ENCODE measurements at places on chromosomes 11 and 22. TPM values are rescaled to one million over a fixed set of nuclear protein-coding genes. Genes with fewer than 3 reads are reported as not detected.

- no peak for DNase-seq
- no peak overlapping the region for H3K27ac ChIP-seq
- no peak overlapping the region for H3K4me3 ChIP-seq
- H3K4me1 ChIP-seq = peaks cover 39% of the 10 kb centered on the region
Measured at GRCh38 chr11:73091521-73092305, 50.4 kb downstream of the FCHSD2 start.

DNA sequence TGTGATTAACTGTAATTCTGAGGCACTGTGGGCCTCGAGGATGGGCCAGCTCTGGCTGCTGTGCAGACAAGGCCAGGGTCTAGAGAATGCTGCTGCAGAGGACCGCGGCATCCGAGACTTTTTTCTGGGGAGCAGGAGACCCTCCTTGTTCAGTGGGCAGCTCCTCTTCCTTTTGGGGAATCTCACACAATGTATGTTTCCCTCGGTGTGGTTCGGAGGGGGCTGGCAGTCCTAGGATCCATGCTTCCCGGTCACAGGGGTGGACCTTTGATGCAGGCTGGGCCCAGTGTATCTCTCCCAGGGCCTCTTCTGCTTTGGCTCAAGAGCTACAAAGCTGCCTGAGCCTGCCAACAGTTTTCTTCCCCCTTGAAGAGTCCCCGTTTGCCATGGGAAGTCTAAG, 31.5 kb downstream of the MYEOV start:
- no peaks in the 10 kb centered on the region for H3K36me3 ChIP-seq
- H3K27ac ChIP-seq = no peak overlapping the region
- no peak for DNase-seq
- H3K4me3 ChIP-seq = no peak overlapping the region
- H3K27me3 ChIP-seq = no peaks in the 10 kb centered on the region
- H3K4me1 ChIP-seq = no peaks in the 10 kb centered on the region

MAP6 gene
- 4.5 TPM for total RNA-seq

LRRN4CL gene
- 2.2 TPM for total RNA-seq

DNA sequence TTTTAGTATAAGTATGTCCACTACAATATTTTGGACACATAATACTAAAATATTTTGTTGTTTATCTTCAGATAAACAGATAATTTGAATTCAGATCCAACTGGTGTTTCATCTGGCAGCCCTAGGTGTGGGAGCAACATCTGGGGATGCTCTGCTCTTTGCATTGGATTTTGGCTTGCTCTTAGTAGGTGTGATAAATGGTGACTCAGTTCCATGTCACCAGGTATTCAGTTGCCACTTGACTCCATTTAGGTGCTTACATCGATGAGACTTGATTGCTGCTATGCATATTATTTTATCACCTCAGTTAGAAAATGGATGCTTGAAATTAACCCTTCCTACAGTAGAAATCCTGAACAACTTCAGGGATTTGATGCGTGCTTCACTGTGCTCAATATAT, 13.3 kb upstream of the AMOTL1 start:
- H3K27me3 ChIP-seq = no peaks in the 10 kb centered on the region
- H3K36me3 ChIP-seq = no peaks in the 10 kb centered on the region
- no peak for DNase-seq
- H3K4me3 ChIP-seq = no peak overlapping the region

DNA sequence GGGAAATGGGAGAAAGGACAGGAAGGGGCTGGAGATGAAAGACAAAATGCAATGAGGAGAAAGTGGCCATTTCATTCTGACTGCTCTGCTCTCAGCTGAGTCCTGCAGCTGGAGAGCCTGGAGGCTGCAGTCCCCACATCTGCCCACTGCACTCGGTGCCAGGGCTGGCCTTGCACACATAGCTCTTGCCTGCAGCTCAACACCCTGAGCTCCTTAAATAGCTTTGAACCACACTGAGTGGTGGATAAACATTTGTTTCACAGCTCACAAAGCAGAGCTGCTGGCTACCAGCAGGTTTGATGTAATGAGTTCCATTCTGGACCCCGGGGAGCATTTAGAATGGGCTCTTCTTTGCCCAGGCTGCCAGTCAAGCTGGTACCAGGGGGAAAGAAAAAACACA, 426.1 kb upstream of the CADM1 start:
- H3K4me3 ChIP-seq = no peak overlapping the region
- peaks cover 18% of the 10 kb centered on the region for H3K4me1 ChIP-seq
- DNase-seq = no peak
- no peak overlapping the region for H3K27ac ChIP-seq
- no peaks in the 10 kb centered on the region for H3K36me3 ChIP-seq

RTN4RL2 gene
- total RNA-seq = 0.38 TPM

IGSF9B gene
- total RNA-seq = 72.3 TPM

DNA sequence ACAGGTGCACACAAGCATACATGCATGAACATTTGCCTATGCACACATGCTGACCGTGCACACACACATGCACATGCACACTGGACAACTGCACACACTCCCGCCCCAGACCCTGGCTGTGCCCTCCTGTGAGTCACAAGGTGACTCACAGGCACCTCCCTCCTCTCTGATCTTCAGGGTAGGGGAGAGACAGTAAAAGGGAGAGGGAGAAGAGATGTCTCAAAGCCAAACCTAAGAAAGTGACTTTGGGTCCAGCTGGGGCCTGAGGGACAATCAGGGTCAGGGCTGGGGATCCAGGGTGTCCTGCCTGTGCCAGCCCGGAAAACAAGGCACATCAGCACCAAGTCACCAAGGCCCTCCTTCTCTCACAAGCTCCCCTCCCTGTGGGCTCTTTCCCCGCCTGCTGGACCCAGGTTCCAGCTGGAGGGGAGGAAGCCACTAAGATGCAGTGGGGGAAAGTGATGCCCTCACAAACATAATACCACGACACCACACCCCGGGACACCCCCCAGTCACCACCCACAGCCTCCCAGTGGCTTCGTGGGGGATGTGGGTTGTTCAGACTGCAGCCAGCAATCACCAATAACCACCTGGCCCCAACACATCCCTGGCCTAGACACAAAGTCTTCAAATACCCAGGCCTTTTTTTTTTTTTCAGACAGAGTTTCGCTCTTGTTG, 39.3 kb downstream of the PDGFB start:
- no peak overlapping the region for H3K27ac ChIP-seq
- peaks cover 16% of the 10 kb centered on the region for H3K4me1 ChIP-seq
- H3K36me3 ChIP-seq = no peaks in the 10 kb centered on the region
- H3K4me3 ChIP-seq = no peak overlapping the region
- DNase-seq = no peak

OR10S1 gene
- total RNA-seq = not detected

GRCh38 chr11:43790444-43790794, 90.2 kb upstream of the ALKBH3 start:
- H3K27ac ChIP-seq = no peak overlapping the region
- H3K36me3 ChIP-seq = peaks cover 11% of the 10 kb centered on the region
- H3K4me1 ChIP-seq = peaks cover 21% of the 10 kb centered on the region

- no peaks in the 10 kb centered on the region for H3K36me3 ChIP-seq
- DNase-seq = no peak
- no peaks in the 10 kb centered on the region for H3K4me1 ChIP-seq
- no peak overlapping the region for H3K27ac ChIP-seq
- no peaks in the 10 kb centered on the region for H3K27me3 ChIP-seq
Measured at GRCh38 chr11:120431633-120432032, 79.9 kb upstream of the GRIK4 start.

DNA sequence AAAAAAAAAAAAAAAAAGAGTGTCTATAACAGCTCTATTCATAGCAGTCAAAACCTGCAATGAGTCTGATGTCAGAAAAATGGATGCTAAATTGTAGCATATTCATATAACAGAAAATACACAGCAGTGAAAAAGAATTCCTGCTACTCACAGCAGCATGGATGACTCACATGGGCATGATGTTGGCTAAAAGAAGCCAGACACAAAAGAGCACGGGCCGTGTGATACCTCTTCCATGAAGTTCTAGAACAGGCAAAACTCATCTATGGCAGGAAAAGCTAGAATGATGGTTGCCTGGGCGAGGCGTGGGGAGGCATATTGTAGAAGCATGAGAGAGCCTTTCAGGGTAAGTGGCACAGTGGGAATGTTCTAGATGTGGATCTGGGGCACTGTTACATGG, 18.9 kb downstream of the PLAAT3 start:
- H3K4me3 ChIP-seq = no peak overlapping the region
- DNase-seq = no peak
- no peak overlapping the region for H3K27ac ChIP-seq
- peaks cover 42% of the 10 kb centered on the region for H3K36me3 ChIP-seq

GRCh38 chr11:27443227-27443626, 29.4 kb downstream of the LGR4 start:
- H3K27ac ChIP-seq = no peak overlapping the region
- H3K27me3 ChIP-seq = no peaks in the 10 kb centered on the region
- H3K4me1 ChIP-seq = no peaks in the 10 kb centered on the region
- no peaks in the 10 kb centered on the region for H3K36me3 ChIP-seq
- no peak overlapping the region for H3K4me3 ChIP-seq

DNA sequence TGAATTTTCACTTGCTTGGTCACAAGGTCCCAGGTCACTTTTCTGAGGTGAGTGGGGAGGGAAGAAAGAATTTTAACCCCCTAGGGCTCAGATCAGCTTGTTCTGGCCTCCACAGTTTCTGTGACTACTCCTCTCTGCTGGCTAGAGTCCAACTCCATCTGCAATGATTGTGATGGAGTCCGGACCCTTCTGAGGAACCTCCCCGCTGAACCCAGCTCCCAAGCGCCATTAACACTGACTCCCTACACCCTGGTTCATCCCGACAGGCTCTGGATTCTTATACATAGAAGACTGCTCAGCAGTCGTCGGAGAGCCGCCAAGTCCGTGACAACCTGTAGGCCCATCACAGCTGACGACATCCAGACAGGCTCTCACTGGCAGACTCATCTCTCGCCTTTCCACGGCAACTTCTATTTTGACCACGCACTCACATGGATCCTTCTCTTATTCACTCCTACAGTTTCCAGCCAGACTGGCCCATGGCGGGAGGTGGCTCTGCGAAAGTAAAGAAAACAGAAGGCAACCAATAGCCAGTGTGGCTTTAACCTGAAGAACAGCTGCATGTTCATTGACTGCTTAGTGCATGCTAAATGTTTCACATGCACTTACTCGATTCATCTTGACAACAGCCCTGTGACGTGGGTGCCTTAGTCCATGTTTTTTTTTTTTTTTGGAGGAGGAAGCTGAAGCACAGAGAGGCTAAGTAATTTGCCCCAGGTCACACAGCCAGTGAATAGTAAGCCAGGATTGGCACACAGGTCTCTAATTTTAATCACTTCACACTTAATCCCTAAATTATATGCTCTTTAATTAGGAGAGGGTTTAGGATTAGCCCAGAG, 68.0 kb upstream of the PRDM11 start:
- no peaks in the 10 kb centered on the region for H3K27me3 ChIP-seq
- H3K27ac ChIP-seq = no peak overlapping the region
- H3K36me3 ChIP-seq = no peaks in the 10 kb centered on the region
- no peak overlapping the region for H3K4me3 ChIP-seq
- peak; percentile 41 for DNase-seq
- H3K4me1 ChIP-seq = peaks cover 29% of the 10 kb centered on the region

THYN1 gene
- 38.3 TPM for total RNA-seq

DNA sequence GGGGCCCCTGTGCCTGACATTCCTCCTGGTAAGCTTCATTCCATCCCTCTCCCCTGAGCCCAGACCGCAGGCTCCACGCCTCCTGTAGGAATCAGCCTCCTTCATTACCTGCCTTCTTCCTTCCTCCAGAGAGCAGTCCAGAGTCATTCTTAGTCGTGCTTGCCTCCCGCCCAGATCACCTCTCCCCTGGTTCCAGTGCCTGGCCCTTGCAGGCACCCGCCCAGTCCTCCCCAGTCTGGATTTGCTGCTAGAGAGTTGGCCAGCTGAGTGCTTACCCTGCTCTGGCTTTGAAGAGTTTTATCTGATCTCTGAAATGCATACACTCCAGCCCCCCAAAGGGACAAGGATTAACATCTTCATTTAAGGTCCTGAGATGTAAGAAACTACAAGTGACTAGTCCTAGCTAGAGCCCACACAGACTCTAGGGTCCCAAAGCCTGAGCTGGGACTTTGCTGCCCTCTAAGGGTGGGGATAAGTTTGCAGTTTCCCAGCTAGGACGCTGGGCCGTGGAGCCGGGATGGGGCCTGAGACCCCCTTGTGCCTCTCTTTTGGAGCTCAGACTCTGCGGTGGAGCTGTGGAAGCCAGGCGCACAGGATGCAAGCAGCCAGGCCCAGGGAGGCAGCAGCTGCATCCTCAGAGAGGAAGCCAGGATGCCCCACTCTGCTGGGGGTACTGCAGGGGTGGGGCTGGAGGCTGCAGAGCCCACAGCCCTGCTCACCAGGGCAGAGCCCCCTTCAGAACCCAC, 1.6 kb downstream of the NR1H3 start:
- H3K36me3 ChIP-seq = no peaks in the 10 kb centered on the region
- peak overlapping the region; percentile 49 for H3K4me3 ChIP-seq
- no peaks in the 10 kb centered on the region for H3K27me3 ChIP-seq
- DNase-seq = peak; percentile 45

TPBGL gene
- total RNA-seq = 0.37 TPM

DNA sequence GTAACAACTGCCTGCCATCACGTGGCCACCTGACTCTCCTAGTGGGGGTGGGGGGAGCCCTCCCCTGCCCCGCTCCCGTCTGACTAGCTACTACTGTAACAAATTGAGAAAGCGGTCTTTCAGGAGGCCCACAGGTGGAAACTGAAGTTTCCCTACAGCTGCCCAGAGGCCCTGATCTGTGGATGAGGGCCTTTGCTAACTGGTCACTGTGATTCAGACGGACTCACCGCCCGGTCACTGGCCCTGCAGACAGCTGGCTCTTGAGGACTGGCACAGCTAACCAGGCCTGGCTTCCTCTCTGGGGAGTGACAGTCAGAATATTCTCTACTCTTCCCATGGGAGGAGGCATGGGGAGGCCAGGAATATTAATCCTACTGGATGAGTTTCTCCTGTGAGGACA, 116.8 kb downstream of the ARHGAP8 start:
- no peak overlapping the region for H3K27ac ChIP-seq
- H3K4me1 ChIP-seq = no peaks in the 10 kb centered on the region
- no peak overlapping the region for H3K4me3 ChIP-seq
- DNase-seq = no peak
- no peaks in the 10 kb centered on the region for H3K27me3 ChIP-seq

RIMBP3C gene
- 0.12 TPM for total RNA-seq

GLYAT gene
- total RNA-seq = not detected

DNA sequence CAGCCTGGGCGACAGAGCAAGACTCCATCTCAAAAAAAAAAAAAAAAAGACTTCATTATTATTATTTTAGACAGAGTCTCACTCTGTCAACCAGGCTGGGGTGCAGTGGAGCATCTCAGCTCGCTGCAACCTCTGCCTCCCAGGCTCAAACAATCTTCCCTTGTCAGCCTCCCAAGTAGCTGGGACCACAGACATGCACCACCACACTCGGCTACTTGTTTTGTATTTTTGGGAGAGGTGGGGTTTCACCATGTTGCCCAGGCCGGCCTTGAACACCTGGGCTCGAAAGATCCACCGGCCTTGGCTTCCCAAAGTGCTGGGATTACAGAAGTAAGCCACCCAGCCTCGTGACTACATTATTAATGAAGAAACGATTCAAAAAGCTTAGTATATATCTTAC, 5.3 kb upstream of the TYMP start:
- H3K27me3 ChIP-seq = peaks cover 13% of the 10 kb centered on the region
- H3K4me3 ChIP-seq = no peak overlapping the region
- H3K27ac ChIP-seq = peak overlapping the region; percentile 0
- peaks cover 44% of the 10 kb centered on the region for H3K4me1 ChIP-seq

FOLR1 gene
- 0.23 TPM for total RNA-seq

LRP4 gene
- total RNA-seq = 33.2 TPM

GRCh38 chr22:20545681-20546521, 38.5 kb downstream of the MED15 start:
- peaks cover 41% of the 10 kb centered on the region for H3K4me1 ChIP-seq
- no peak overlapping the region for H3K27ac ChIP-seq
- no peak overlapping the region for H3K4me3 ChIP-seq
- no peaks in the 10 kb centered on the region for H3K27me3 ChIP-seq
